ENCODE measurements at places on chromosomes 16 and 17.

GRCh38 chr16:85203462-85203813, 91.2 kb upstream of the CIBAR2 start:
- no peak for DNase-seq

- no peak for DNase-seq
These were observed 28.7 kb downstream of the KIAA0513 start for GRCh38 chr16:85056211-85056748.

DNA sequence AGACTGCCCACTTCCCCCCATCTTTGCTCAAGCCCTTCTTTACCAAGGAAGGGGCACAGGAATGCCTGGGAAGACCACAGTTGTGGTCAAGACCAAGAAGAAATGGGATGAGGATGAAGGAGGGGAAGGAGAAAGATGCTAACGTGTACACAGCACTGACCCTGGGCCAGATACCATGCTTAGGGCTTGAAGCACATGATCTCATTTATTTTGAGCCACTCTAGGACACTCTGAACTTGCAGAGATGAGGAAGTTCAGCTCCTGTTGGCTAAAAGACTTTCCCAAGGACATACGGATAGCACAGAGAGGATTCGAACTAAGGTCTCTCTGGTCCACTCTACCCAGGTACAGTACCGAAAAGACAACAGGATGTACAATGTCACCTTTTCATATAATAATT, 42.6 kb downstream of the PIK3R5 start:
- no peak for DNase-seq

- no peak for DNase-seq
These were observed 26.7 kb downstream of the SMIM36 start for GRCh38 chr17:55484575-55484974.

DNA sequence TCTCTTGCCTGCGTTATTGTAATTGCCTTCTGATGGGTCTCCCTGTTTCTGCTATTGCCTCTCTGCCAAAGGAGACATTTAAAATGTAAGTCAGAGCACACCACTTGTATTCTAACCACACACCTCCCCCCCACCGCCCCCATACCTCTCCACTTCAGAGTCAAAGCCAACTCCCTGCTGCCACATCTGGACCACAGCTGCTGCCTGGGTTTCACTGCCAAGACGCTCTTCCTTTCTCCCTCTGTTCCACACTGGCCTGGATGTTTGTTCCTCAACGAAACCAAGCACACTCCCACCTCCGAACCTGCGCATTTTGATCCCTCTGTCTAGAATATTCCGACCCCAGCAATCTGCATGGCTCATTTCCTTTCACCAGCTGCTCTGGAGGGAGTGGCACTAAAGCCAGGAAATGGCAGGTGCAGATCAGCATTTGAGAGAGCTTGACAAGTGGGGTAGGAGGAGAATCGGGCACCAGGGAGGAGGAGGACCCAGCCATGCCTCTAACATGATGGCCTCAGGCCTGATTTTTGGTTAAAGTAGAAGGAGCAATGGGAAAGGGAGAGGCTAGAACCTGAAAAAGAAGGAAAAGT, 92.4 kb upstream of the HS3ST2 start:
- no peak for DNase-seq

- DNase-seq: no peak
These were observed 127.2 kb upstream of the RCVRN start for GRCh38 chr17:10032118-10032852.

Measured in HT1080 (cell line).